ENCODE measurements at places on chromosomes 5 and 9.

DNA sequence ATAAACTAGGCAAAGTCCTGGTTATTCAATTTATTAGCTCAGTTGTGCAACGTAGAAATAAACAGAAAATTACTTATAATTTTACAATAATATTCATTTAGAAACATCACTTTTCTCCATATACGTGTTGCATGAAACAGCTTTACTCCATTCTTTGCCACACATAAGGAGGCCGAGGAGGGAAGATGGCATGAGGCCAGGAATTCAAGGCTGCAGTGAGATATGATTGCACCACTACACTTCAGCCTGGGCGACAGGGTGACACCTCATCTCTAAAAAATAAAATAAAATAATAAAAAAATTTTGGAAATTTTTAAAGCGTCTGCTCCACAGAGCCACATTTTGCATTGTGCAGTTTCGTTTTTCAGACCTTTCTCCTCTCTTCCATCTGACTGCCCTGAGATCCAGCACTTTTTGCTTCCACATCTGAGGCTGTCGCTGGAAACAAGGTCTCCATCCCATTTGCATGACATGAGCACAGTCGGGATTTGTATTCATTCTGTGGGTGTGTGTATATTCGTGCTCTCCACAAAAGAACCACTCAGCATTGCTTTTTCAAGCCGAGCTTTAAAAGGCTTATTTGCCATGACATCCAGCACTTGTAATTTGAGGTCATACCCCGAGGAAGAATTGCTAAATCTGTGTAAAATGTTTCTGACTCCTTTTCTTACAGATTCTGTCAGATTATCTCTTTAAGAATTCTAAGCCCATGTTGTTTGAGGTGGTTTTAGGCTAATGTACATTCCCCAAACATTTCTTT, 98.6 kb upstream of the MSX2 start:
- no peak for DNase-seq

DNA sequence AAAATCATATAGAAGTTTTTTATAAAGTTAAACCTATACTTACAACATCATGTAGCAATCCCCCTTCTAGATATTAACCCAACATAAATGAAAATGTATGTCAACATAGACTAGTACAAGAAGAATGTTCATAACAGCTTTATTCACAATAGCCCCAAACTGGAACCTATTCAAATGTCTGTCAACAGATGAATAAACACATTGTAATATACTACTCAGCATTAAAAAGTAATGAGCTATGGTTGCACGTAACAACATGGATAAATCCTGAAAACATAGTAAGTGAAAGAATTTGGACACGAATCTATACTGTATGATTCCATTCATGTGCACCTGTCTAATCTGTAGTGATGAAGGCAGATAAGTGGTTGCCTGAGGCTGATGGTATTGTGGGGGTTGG, 73.9 kb downstream of the CSNK1G3 start:
- no peak for DNase-seq

DNA sequence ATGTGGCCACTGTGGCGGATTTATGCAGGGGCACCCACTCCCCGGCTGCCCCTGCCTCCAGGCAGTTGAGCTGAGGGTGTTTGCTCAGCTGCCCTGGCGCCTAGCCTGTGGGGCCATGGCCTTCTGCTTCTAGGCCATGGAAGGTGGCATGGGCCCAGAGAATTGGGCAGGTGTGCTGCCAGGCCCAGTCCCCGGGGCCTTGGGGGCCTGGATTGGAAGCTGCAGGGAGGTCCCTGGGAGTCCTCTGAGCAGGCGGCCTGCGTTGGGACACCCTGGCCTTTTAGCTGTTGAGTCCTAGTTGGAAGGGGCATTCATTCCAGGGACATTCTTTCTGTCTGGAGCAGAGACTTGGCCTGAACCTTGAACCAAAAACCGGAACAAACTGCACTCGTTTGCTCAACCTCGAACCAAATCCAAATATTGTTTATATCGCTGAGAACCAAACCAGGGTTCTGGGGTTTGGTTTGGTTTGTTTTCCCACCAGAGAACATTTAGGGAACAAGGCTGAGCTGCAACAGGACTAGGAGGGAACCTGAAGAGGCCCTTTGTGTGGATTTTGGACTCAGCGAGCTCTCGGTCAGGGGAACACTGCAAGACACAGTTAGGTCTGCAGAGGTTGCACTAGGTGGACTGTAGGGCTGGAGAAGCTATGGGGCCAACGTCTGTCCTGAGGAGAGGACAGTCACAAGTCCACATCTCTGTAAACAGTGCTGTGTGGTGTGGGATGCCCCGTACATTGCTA, 116.8 kb downstream of the BOD1 start:
- DNase-seq, result no peak

DNA sequence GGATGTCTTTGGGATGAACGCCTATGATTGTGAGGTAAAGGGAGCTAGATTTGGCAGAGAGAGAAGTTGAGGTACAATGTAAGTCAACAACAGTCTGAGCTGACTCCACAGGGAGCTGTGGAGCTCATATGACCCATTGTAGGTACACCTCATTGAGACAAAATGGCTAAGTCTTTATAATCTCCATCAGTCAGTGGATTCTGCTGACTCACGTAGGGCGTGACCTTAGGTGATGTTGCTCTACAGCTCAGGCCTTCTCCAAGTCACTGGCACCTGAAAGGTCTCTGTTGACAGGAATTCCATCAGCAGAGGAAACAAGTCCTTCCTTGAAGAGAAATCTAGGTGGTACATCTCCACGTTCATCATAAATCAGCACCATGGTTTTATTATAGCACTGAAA, 118.2 kb upstream of the PRR16 start:
- DNase-seq, result no peak

GRCh38 chr9:20031836-20032235, 243.0 kb upstream of the SLC24A2 start:
- no peak for DNase-seq

DNA sequence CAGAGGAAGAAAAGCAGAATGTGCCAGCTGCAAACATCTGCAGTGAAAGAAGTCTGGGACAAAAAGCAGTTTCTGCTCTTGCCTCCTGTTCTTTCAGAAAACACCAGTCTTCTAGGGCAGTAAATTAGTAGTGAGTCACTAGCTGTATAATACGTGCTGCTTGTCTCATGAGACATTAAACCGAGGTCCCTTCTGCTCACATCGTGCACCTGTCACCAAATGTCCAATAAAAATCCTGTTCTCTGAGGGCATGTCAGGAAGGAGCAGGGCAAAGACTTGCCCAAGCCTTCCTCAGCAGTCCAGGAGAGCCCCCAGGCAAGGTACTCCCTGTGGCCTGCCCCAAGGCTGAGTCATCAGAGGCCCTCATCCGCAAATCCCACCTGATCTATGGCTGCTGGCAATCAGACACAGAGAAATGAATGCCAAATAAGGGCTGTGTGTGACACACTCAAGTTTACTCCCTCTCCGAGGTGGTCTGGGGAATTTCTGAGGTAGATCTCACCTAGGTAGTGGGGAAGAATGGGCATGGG, 255.3 kb upstream of the SMARCA2 start:
- no peak for DNase-seq

- no peak for DNase-seq
Observed at GRCh38 chr5:33852837-33853236, 39.0 kb downstream of the ADAMTS12 start.

DNA sequence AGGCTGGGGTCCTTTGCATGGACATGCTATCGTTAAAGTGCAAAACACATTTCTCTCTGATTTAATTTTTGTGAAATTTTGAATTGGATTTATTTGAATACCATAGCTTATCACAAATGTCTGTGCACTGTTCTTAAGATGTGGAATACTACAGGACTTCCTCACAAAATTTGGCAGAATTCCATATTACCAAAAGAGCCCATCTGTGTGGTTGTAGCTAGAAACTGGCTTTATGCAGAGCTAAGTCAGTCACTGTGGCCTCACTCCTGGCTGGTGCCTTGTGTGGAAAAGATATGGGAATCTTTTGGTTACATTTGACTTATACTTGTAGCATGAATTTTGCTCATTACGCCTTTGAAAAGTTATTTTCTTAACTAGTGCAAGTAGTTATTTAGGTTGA, 35.5 kb downstream of the ACO1 start:
- DNase-seq, result no peak

- DNase-seq, result no peak
Observed at GRCh38 chr5:143646961-143647360, 165.0 kb upstream of the HMHB1 start.

DNA sequence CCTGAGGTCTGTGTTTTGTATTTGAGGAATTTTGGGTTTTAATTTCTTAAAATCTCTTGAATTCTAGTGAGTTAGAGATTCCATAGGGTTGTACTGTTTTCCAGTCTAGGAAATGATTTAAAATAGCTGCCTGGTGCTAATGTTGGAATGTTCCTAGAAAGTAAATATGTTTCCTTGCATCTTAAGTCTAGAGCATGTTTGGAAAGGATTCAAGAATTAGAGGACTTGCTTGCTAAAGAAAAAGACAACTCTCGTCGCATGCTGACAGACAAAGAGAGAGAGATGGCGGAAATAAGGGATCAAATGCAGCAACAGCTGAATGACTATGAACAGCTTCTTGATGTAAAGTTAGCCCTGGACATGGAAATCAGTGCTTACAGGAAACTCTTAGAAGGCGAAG, 41.8 kb downstream of the LMNB1 start:
- no peak for DNase-seq

- peak; percentile 26 for DNase-seq
Observed at GRCh38 chr9:13175732-13176131, 103.8 kb downstream of the MPDZ start.

- DNase-seq, result no peak
Observed at GRCh38 chr9:20570756-20571155, 51.5 kb downstream of the MLLT3 start.

DNA sequence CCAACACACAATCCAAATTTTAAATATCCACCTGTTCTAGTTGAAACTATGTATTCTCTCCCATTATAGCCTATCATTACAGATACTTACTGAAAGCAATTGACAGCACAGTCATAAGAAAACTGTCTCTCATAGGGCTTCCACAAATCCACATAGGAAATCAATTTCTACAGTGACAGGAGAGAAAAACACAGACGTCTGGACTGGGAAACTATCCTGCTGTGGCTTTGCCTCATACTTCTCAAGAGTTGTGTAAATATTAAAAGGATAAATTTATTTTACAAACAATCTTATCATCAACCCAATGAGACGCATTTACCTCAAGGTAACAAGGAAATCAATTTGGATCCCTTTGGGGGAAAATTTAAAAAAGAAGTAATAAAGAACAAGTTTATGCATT, 517.5 kb downstream of the EFNA5 start:
- no peak for DNase-seq

All from hepatocyte (in vitro differentiated cells).